Urothelium cell line (cell line): ENCODE measurements at places on chromosomes 3 and 15.
A peak's percentile ranks its signal among the peaks of the same experiment; 100 is the strongest.

DNA sequence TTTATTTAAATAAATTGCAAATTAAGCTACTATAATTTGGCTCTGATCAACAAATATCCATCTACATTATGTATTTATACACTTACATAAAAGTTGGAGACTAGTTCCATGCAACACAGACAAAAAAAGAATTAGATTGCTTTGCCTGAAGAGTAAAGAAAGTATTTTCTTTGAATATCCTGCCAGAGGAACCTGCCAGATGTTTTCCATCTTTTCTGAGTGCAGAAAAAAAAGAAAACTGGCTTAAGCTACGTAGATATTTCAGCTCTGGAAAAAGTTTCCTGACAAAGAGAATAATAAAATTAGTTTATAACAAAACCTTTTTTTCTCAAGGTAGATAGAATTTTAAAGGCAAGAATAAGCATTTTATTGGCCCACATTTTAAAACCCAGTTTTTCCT lies 607.5 kb upstream of the NAALADL2 start:
- no peak for DNase-seq

DNA sequence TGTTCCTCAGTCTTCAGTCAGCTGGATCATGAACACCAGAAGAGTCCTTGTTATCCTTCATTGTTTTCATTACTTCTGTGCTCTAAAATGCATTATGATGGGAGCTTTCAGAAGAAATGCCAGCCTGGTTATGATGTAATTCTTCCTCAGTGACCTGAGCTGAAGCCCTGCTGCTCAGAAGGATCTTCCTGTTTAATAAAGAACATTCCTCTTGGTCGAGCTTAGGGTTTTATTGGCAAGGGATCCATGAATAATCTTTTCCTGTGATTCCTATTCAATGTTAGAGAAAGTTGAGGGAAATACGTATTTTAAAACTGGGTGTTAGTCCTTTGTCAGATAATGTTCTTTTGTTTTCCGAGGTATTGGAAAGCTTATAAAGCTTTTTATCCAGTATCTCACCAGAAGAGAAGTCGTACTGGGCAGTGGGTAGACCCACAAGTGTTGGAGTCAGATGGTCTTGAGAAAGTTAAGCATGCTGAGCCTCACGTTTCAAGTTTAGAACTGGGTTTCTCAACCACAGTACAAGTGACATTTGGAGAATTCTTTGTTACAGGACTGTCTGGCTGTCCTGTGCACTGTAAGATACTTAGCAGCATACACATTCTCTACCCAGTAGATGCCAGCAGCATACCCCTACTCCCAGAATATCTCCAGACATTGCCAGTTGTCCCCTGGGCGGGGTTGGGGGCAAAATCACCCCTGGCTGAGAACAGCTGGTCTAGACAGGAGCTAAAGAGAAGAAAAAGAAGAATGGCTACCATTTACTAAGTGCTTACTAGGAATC lies 212.3 kb upstream of the BHLHE40 start:
- DNase-seq: no peak

DNA sequence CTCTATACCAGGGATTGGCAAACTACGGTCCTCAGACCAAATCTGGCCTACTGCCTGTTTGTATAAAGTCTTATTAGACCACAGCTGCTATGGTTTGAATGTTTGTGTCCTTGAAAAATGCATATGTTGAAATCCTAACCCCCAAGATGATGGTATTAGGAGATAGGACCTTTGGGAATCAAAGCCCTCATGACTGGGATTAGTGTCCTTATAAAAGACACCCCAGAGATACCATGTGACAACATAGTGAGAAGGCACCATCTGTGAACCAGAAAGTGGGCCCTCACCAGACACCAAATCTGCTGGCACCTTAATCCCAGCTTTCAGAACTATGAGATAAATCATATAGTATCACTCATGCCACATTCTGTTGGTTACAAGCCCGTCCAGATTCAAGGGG lies 7.4 kb downstream of the HMCES start:
- DNase-seq: no peak

GRCh38 chr3:159260049-159260662 lies 458.3 kb downstream of the MFSD1 start:
- peak; percentile 30 for DNase-seq

DNA sequence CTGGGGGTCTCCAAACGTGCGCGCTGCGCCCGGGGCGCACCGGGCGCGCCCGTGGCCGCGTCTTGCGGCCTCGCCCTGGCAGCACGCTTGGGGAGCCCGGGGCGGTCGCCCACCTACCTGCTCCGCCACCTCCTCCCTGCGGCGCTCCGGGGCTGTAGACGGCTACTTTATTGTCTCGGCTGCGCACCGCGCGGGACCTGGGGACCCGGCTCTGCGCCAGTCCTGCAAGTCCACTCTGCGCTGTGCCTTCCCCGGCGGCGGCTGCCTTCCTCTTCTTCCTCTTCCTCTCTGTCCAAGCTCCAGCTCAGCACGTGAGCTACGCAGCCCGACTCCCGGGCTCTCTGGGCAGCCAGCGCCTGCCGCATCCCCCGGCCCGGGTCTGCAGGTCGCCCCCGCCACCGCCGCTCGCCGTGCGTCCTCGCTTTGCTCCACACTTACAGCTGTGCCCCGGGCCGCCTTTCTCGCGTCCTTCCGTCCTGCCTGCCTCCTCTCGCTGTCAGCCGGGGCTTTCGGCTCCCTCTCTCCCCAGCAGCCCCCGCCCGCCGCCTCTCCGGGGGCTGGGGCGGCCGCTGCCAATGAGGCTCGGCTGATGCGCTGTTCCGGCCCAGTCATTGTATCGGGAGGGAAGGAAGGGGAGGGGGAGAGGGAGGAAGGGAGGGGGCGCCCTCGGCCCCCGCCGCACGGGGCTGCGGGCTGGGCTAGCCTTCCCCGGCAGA lies 156.4 kb upstream of the FRMD4B start:
- peak; percentile 59 for DNase-seq

GRCh38 chr3:192129586-192129985 lies 597.8 kb downstream of the FGF12 start:
- no peak for DNase-seq

DNA sequence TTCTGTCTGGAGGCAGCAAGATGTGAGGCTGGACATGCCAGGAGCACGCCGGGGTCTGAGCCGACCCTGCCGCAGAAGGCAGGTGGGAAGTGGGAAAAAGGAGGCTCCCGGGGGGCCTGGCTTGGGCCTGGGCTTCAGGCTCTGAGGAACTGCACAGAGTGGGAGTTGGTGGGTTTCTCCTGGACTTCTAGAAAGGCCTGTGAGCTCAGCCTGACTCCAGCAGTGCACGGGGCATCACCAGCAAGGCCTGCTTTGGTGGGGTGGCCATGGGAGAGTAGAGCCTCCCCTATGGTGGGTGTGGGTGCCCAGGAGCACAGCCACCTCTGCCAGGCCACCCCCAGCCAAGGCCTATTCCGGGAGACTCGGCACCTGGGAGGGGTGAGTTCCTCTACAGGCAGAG lies 18.1 kb upstream of the SLC41A3 start:
- DNase-seq: no peak

GRCh38 chr3:36954452-36955134 lies 9.7 kb upstream of the TRANK1 start:
- no peak for DNase-seq

DNA sequence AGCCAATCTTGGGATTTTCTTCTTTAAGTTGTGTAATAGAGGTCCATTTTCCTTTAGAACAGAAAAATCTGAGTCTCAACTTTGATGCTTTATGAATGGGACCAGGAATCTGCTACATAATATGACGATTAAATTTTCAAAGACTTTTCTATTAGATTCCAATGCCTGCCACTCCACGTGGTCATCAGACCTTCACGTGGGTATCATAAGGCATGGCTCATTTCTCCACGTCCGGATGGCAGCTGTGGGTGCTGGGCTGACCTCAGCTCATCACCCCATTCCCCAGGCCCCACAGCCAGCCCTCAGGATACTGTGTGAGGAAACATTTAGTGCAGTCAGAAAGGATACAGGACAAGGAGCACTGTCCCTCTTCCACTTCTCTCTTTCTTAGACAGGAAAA lies 159.7 kb downstream of the SEMA6D start:
- DNase-seq: no peak

DNA sequence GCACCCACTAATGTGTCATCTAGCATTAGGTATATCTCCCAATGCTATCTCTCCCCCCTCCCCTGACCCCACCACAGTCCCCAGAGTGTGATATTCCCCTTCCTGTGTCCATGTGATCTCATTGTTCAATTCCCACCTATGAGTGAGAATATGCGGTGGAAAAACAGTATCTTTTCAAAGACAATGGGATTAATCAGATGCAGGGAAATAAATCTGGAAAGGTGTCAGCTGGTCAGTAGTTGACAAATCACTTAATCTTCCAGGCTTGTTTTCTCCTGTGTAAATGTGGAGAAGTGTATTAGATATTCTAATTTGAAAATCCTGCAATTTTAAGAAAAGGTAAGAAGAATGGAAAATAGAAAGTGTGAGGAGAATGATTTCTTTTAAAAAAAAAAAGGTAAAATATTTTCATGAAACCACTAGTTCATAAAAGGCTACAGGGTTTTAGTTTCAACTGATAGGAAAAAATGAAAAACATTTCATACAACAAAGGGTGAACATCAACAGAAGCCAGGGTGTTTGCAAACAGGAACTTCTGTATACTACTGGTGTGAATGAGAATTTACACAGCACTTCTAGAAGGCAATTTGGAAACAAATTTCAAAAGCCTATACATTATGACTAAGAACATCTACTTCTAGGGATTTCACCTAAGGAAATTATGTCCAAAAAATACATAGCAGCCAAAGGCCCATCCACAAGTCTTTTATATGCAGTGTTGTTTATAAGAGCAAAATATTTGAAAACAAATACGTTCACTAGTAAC lies 113.5 kb downstream of the CBLB start:
- no peak for DNase-seq

DNA sequence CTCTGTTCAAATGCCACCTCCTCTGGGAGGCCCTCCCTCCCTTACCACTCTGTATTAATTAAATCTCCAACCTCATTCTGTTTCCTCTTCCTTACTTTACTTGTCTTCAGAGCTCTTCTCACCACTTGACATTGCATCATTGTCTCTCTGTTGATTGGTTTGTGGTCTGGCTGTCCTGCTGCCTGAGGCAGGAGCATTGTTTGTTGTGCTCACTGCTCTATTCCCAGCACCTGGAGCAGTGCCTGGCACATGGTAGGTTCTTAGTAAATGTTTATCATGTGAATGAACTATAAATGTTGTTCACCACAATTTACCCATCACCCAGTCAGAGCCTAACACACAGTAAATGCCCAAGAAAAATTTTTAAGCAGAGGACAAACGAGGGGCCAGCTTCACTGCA lies 6.7 kb upstream of the BFSP2 start:
- no peak for DNase-seq

DNA sequence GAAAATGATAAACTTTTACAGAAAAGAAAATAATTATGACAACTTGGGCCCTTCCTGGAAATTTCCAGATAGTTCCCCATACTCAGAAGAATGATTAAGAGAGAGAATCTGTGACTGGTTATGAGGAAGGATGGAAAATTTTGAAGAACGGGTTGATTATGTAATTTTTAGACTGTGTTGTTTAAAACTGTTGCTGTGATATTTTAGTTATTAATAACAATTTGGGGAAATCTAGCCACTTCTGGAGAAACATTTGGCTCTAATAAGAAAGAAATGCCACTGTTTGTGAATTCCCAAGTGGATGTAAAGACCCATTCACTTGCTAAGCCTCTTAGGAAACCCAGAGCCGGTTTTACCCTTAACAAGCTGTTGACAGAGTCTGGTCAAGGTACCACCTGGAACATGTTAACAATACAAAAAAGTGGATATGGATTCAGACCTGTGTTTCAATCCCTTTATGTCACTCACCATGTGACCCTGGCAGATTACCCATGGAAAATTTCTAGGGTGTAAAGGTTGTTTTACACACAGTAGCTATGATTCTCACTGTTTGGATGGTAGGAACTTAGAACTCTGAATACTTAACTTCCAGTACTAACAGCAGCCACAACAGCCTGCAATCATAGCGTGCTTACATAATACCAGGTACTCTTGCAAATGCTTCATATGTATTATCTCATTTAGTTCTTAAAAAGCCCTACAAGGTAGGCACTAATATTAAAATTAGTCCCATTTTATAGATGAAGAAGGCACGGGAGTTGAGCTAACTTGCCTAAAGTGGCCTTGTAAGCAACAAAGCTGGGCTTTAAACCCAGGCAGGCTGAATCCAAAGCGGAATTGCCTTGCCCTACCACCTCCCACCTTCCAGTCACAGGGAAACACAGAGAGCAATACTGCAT lies 32.0 kb downstream of the ZBTB38 start:
- no peak for DNase-seq

GRCh38 chr3:162152636-162153035 lies 656.0 kb downstream of the OTOL1 start:
- no peak for DNase-seq
